ENCODE measurements at places on chromosomes 1 and 21.
A peak's percentile ranks its signal among the peaks of the same experiment; 100 is the strongest.

GRCh38 chr1:231799363-231799986, 172.9 kb downstream of the DISC1 start:
- DNase-seq, result no peak

- DNase-seq, result no peak
Observed at GRCh38 chr1:71303617-71304041, 222.8 kb upstream of the ZRANB2 start.

- DNase-seq, result peak; percentile 67
Observed at GRCh38 chr21:42479582-42479981, 16.4 kb downstream of the RSPH1 start.

DNA sequence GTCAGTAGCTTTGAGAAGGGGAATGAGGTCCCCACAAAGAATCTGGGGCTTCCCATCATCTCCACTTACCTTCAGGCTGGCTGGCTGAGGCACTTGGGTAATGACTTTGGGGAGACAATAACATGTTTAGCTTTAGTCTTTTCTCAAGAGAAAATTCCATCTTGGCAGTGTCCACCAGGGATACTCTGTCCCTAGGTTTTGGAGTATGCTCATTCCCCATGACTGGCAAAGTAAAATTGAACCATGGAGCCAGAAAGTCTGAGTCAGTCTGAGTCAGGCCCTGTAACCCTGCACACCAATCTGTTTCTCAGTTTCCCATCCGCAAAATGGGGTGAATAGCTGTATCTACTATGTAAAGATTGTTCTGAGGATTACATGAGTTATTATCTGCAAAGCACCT, 28.2 kb downstream of the RUNX1 start:
- no peak for DNase-seq

All from putamen (tissue), 1 donor.